ENCODE measurements at places on chromosomes 1 and 21. TPM values are rescaled to one million over a fixed set of nuclear protein-coding genes. Genes with fewer than 3 reads are reported as not detected.

GRCh38 chr1:226425431-226426031 is 17.6 kb upstream of the PARP1 start:
- DNase-seq, result no peak

The SAMSN1 gene
- total RNA-seq, result 3.3 TPM

The STUM gene
- 26.1 TPM for total RNA-seq

The MIXL1 gene
- total RNA-seq, result not detected

The ZNF695 gene
- total RNA-seq, result 6.1 TPM
